NCI-H2107 (cell line): ENCODE measurements at places on chromosomes 7 and 10.

GRCh38 chr7:105454095-105454747 lies 65.5 kb upstream of the SRPK2 start:
- DNase-seq: no peak

GRCh38 chr10:46297406-46298204 lies 10.8 kb downstream of the ANTXRL start:
- DNase-seq: no peak

DNA sequence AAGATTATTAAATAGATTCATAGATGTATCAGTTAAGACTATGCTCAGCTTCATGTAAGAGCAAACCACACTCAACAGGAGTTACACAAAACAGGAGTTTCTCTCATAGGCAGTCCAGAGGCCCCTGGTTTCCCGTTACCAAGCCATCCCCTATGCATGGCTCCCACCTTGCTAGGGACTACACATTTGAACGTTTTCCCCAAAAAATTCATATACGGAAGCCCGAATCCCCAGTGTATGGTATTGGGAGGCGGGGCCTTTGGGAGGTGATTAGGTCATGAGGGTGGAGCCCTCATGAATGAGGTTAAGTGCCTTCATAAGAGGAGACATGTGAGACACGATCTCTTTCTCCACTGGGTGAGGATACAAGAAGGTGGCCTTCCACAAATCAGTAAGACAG lies 29.1 kb downstream of the RSU1 start:
- DNase-seq: no peak

DNA sequence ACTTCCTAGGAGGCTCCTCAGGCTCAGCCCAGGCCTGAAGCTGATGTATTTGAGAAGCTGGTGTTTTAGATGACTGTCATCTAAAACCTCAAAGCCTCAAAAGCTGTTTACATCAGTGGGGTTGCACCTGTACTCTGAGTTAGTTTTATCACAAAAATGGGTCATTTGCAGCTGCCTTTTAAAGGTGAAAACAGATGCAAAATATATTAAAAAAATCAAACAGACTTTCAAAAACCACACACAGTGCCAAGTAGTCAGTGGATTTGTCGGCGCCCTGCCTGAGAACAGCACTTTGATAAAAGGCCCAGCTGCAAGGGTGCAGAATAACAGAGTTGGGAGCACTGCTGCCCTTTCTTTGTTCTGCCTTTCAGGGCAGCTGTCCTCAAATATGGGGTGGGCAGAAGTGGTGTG lies 103.0 kb downstream of the VOPP1 start:
- peak; percentile 16 for DNase-seq

DNA sequence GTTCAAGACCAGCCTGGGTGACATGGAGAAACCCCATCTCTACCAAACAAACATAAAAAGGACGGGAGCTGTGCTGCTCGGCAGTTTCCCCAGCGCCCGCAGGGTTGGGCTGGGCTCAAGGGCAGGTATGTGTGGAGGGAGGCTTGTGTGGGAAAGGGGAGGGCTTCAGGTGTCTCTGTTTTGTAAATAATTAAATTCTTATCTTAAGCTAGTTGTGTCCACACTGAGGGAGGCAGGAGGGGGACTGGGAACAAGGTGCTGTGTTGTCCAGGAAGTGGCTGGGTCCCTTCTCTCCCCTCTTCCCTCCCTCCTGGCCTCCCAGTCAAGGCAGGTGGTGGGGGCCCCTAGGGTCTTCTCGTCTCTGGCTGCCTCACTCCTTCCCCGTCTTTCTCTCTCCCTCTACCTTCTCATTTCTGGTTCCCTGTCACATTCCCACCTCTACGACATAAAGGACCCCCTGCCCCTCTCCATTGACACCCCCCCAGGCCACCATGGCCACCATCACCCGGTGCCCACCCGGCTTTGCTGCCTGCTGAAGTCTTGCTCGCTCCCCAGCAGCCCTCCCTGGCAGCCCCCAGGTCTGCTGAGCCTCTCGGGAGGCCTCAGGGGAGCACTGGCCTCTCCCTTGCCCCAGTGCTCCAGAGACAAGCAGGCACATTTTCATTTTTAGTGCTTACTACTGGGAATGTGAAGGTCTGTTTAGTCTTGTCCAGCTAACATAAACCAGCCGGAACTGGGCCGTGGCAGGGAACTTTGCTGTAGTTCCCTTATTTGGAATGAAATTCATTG lies 19.3 kb downstream of the NEURL1 start:
- no peak for DNase-seq

DNA sequence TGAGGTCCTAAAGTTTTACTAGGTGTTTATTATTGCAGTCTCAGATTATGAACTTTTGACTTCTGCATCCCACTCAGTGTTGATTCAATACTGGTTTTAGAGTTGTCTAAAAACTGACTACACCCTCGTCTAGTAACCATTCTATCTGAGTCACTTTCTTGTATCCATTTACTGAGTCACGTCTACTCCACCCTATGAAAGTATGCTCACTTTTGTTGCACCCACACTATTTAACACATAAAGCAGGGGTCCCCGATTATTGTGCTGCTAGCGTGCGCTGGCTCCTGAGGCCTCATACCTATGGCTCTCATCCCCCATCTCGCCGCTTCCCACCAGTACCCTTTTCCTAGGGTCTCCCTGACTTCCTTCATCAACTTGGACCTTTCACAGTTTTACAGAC lies 2.0 kb downstream of the SAMD9 start:
- no peak for DNase-seq

- DNase-seq: no peak
Measured at GRCh38 chr7:5528815-5529442, 105.3 kb upstream of the TNRC18 start.

DNA sequence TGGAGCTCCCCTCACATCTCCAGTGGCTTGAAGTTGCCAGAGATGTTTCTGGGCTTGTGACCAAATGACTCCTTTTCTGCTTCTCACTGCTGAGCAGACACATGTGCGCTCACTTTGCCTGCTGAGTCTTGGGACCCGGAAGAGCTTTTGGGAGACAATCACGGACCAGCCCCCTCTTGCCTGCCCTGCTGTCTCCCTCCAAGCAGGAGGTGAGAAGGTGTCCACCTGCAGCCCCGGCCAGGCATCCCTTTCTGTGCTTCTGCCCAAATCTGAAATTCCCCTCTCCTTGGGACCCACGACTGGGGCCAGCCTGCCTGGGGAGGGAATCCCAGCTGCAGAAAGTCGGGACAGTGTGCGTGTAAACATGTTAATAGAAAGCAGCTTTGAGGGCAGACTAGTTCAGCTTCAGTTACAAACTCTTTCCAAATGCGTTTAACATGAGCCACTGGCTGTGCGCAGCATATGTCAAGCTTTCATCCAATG lies 31.7 kb downstream of the HTRA1 start:
- no peak for DNase-seq

DNA sequence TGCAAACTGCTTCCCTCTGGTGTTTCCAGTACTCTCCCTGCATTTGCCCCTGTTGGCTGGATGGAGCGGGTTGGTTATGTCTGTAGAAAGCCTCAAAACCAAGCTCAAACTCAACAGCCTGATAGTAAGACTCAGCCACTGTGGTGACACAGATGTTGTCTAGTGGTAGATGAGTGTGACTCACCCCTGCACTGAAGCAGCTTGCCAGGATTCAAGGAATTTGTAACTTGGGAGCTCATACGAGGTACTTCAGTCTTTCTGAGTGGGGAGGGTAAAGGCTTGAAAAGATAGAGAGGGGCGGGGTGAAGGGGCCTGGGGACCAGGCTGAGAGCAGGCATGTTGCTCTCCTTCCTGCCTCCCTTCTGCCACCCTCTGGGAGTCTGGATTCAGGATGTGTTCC lies 22.9 kb upstream of the AQP1 start:
- no peak for DNase-seq

DNA sequence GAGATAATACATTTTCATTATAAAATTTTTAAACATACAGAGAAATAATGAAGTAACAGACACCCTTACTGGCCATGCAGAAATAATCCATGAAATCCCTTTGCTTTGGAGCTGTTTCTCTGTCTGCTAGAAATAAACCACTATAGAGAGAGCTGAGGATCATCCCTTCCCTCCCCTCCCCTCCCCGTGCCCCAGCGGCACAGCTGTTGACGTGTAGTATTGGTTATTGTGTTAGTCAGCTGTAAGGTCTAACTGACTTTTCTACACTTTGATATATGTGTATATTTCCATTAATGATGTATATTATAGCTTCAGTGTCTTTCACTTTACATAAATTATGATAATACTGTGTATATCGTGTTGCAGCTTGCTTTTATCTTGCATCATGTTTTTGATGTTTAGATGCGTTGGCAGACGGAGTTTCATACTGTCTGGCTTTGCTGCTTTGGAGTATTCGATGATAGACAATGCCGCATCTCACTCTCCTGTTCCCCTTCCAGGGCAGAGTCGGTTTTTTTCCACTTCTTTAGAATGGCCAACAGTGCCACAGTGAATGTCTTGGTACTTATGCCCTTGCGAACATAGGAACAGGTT lies 27.4 kb upstream of the GRID1 start:
- DNase-seq: no peak

GRCh38 chr7:7354674-7355073 lies 172.3 kb downstream of the C1GALT1 start:
- DNase-seq: no peak

DNA sequence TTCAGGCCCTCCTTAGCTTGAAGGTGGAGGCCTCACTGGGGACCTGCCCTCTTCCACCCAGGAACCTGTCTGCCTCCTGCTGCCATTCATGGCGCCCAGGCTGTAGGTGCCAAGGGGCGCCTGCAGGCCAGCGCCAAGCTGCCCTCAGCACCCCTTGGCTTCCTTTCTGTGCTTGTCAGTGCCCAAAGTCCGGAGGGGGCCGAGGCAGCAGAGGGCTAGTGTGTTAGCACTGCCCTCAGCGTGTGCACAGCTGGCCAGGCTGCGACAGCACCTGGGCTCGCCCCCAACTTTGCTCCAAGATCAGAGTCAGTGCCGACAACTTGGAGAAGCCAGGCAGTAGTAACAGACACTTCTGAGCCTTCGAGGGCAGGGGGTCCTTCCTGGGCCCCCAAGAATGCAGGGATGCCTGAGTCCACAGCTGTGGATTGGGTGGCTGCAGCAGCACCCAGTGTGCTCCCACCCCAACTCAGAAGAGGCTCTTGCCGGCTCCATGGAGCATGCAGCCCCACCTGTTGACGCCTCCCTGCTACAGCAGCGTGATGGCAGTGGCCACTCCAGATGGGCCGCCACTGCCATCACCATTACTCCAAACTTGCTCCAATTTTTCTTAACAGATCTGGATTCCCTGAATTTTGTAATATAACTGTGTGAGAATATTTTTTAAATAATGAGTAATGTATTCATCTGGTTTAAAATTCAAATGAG lies 41.7 kb downstream of the CACUL1 start:
- DNase-seq: no peak

GRCh38 chr7:139341776-139342226 lies 664 bp downstream of the FMC1 start:
- no peak for DNase-seq

GRCh38 chr10:21534604-21535493 lies 817 bp downstream of the MLLT10 start:
- DNase-seq: no peak

DNA sequence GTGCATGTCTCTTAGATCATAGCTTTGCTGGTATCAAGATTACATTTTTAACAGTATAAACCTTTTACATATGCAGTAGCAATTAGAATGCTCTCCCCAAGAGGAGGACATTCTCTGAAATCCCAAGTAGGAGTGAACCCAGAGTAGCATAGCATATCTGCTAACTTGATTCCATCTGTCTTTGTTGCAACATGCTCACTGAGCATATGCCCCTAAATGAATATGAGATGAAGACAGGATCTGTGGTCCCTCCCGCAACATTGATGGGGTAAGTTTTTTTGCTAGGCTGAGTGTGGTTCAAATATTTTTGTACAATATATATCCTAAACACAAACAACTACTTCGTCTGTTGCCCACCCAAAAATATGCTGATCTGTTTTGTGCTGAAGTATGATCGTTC lies 534.2 kb upstream of the C7orf33 start:
- no peak for DNase-seq

DNA sequence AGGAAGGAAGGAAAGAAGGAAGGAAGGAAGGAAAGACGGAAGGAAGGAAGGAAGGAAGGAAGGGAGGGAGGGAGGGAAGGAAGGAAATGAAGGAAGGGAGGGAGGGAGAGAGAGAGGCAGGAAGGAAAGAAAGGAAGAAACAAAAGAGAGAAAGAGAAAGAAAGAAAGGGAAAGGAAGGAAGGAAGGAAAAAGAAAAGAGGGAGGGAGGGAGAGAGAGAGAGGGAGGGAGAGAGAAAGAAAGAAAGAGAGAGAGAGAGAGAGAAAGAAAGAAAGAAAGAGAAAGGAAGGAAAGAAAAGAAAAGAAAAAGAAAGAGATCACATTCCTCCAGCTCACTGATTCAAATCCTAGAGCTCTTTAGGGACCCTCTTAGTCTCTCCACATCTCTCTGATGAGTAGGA lies 24.7 kb downstream of the ELN start:
- no peak for DNase-seq

DNA sequence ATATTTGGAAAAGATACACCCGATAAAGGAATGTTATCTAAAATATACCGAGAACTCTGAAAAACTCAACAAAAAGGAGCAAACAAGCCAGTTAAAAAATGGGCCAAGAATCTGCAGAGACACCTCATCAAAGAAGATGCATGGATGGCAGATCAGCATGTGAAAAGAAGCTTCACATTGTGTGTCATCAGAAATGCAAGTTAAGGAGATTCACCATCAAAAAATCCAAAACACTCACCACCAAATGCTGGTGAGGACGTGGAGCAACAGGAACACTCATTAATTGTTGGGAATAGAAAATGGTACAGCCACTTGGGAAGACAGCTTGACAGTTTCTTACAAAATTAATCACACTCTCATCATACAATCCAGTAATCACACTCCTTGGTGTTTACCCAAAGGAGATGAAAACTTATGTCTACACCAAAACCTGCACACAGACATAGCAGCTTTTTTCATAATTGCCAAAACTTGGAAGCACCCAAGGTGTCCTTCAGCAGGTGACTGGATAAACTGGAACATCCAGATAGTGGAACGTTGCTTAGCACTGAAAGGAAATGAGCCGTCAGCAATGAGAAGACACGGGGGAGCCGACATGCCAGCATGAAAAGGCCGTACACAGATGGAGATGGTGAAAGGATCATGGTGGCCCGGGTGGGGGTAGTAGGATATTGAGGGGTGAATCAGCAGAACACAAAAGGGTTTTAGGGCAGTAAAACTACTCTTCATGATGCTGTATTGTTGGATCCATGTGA lies 27.9 kb upstream of the PWWP2B start:
- DNase-seq: no peak

- no peak for DNase-seq
Measured at GRCh38 chr7:111074071-111074747, 16.7 kb upstream of the LRRN3 start.

DNA sequence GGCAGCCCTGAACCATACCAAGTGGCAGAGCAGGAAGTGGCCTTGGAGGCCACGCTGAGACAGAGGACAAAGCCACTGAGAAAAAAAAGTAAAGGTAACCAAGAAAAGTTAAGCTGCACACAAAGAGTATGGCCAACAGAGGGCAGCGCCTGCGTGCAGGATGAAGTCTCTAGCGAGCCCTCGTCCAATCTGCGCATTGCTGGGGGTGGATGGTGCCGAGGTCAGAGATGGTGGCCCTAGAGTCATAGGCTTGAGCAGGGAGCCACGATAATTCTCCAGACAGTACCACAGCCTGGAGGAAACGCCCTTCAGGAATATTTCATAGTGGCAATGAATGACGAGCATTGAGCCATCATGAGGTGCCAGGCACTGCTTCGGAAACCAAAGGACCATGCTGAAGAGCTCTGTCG lies 9.7 kb downstream of the ATP6V0E2 start:
- DNase-seq: no peak
